ENCODE measurements at places on chromosomes 2 and 18. TPM values are rescaled to one million over a fixed set of nuclear protein-coding genes. Genes with fewer than 3 reads are reported as not detected.

GRCh38 chr2:55099878-55100820 lies 49.9 kb upstream of the RTN4 start:
- no peak for DNase-seq

DNA sequence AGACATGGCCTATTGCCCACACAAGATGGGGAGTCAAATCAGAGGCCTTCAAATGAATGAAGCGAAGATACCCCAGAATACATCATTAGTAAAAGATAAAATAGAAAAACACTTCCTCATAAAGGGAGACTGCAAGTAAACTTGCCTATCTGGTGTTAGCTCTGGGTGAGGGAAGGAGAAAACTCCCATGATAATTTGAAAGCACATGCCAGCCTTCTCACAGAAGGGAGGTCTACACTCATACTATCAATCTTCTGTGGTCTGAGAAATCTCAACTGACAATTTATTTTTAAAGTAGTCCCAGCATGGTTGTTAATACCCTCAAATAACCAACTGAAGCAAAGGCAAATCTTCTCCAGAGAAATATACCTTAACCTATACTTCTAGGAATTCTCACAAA lies 75.4 kb downstream of the EXOC6B start:
- no peak for DNase-seq

DNA sequence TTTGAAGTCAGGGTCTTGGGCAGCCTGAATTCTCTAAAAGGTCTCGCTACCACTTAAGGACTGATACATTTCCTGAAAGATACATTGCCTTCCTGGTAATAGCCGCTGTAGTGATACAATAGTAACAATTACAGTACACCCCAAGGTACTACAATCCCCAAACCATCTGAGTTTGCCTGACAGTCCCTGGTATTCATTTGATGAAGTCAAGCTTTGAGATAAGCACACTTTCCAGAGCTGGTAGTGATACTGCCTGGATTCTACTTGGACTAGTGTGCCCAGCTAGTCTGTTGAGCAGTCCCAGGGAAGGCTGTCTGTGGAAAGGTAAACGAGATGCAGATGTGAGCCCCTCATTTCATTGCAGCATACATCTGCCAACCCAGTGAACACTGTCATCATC lies 24.4 kb upstream of the ITGB6 start:
- DNase-seq = no peak

DNA sequence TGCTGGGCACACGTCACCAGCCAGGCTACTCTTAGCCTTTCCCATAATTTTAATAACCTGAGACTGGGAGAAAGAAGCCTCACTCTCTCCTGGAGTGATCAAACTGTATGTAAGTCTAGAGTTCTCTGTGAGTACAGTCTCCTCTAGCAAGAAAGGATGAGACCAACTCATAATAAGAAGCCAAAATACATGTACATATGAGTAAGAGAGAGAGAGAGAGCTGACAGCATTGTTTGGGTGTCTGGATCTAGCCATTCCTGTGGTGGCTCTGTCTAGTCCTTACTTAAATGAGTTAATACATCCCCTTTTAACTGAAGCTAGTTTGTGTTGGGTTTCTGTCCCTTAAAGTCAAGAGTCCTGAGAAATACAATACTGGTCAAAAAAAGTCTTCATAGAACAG lies 26.0 kb upstream of the ANXA4 start:
- no peak for DNase-seq

GRCh38 chr18:55753643-55754263 lies 165.8 kb upstream of the TCF4 start:
- DNase-seq = no peak

- DNase-seq = no peak
Observed at GRCh38 chr18:79805211-79805887, 7.6 kb downstream of the KCNG2 start.

GRCh38 chr18:24679062-24679461 lies 218.6 kb downstream of the HRH4 start:
- DNase-seq = no peak

GRCh38 chr2:103135679-103136078 lies 373.8 kb downstream of the TMEM182 start:
- DNase-seq = no peak

DNA sequence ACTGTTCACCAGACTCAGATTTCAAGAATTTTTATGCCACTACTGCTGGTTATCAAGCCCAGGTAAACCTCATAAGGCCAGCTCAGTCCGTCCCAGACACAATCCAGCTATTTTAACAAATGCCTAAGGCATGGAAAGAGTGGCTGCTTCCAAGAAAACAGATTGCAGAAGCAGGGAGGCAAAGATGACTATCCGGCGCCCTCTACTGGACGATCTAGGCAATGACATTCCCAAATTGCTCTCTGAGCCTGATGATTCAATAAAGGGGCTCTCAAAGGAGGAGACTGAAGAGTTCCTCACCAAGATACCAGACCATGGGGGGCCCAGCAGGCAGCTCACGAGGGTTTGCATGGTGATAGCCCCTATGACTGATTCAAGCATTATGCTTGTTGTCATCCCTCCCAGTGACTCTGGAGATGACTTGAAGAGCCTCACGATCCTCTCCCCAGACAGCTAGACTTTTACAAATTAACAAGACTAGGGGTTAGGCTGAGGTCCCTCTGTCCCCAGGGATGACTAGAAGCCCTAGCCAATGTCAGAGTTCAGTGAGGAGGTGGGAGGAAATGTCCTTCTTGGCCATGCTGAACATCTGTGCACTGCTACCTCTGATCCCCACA lies 25.0 kb downstream of the SERPINB8 start:
- no peak for DNase-seq

- no peak for DNase-seq
Observed at GRCh38 chr18:56538746-56539145, 99.6 kb downstream of the TXNL1 start.

DNA sequence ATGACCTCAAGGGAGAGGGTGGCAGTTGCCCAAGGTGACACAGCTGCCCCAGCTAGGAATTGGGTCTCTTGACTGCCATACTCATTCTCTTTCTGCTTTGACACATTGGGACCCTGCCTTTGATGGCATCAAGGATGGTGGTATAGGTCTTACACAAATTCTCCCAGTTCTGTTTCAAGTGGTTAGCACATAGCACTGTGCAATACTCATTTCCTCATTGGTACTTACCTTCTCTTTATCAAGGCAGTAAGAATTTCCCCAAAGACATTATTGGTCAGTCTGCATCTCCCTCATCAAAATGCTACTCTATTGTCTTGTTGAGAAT lies 35.9 kb upstream of the CCDC93 start:
- no peak for DNase-seq

GRCh38 chr2:190596993-190597392 lies 51.9 kb upstream of the NAB1 start:
- no peak for DNase-seq

DNA sequence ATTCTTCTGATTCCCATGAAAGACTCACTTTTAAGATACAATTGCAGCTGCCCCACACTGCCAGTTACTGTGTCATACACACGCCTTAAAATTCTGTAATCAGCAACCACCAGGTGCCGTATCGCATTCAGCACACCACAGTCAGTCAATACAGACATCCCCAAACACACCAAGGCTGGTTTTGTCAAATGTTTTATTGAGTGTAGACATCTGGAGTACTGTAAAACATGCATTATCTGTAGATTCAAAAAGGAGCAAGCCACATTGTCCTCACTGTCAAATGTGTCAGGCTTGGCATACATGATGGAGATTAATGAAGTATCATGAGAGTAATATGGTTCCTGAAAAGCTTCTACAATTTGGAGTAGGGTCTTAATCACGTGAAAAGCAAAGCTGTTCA lies 109.7 kb upstream of the SP3 start:
- no peak for DNase-seq

DNA sequence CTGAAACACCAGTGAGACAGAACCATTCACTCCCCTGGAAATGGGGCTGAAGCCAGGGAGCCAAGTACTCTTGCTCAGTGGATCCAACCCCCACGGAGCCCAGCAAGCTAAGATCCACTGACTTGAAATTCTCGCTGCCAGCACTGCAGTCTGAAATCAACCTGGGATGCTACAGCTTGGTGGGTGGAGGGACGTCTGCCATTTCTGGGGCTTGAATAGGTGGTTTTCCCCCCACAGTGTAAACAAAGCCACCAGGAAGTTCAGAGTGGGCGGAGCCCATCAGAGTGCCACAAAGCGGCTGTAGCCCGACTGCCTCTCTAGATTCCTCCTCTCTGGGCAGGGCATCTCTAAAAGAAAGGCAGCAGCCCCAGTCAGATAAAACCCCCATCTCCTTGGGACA lies 292.8 kb downstream of the LNPK start:
- DNase-seq = no peak

DNA sequence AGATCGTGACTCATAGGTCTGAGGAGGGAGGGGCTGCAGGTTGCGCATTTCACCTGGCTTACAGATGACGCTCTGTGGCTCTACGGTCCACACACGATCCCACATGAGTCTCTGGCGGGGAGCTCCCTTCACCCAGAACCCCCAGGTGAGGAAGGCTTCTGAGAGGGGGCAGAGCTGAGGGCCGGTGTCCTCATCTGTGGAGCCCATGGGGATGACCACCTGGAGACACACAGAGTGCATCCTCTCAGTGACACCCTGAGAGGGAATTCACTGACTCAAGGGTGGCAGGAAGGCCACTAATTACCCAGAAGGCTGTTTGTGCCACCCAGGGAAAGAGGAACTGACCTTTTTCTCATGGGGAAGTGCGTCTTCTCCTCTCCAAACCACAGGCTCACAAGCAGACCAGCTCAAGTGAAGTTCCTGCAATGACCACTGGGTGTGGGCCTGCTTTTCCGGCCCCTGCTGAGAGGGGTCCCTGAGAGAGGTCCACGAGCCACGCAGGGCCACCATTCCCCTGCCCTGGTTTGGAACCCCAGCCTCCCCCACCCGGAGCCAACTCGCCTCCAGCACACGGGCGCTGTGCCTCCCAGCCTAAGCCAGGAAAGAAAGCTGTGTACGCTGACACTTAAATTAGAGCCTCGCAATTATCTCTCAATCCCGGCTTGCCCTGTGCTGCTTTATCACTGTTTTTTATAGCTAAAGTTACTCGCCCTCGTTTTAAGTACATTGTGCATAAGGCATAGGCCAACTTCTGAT lies 114.1 kb downstream of the BCL11A start:
- DNase-seq = peak; percentile 53

DNA sequence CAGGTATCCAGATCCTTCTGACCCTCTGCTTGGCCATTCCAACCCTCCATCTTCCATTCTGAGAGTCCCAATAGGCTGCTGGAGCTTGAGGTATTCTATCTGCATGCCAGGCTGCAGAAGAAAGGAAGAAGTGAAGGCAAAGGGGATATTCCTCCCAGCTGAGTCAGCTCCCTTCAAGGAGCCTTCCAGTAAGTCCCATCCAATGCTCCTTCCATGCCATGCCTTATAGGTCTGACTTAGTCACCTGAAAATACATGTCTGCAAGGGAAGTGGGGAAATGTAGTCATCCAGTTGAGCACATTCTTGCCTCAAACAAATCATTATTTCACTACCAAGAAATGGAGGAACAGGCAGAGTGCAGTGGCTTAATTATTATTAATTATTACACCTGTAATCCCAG lies 464.6 kb downstream of the CNTNAP5 start:
- no peak for DNase-seq

GRCh38 chr2:136113209-136113971 lies 4.6 kb downstream of the CXCR4 start:
- no peak for DNase-seq

DNA sequence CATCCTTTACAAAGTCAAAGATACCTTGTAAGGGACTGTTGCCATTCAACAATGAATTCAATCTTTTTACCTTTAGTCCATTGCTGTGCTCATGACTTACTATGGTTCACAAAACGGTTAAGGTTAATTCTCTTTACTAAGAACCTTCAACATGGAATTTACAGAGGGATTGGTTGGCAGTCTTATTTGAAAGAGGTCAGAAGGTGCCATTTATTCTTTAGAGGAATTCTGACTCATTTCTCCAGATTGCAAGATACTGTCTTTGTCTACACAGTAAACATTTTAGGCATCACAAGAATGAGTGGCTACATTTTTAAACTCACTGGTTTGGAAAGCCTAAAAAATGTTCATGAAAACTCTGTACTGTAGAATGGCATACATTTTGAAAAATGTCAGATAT lies 17.4 kb downstream of the KCNH7 start:
- no peak for DNase-seq

- DNase-seq = no peak
Observed at GRCh38 chr2:166234112-166234846, 106.5 kb upstream of the SCN1A start.

DNA sequence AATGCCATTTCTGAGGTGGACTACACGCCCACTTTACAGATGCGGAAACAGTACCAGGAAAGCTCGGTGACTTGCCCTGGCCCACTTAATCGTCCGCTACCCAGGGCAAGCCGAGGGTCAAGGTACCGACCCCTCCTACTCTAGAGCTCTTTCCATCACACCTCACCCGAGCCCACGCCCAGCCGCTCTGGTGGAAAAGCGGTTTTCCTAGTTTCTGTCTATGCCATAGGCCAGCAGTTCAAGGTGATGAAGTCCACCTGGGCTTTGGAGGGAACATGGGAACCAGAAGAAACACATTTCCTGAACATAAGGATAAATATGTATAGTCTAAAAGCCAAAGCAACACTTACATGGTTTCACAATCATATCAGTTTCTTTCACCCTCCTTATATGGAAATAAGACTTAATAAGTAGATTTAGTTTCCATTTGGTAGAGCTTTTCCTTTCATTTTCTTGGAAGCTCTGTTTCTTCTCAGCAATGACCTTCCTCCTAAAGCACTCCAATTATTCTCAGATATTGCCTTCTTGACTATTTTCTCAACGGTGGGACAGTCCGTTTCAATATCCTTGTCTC lies 567 bp downstream of the VWA3B start:
- DNase-seq = no peak

DNA sequence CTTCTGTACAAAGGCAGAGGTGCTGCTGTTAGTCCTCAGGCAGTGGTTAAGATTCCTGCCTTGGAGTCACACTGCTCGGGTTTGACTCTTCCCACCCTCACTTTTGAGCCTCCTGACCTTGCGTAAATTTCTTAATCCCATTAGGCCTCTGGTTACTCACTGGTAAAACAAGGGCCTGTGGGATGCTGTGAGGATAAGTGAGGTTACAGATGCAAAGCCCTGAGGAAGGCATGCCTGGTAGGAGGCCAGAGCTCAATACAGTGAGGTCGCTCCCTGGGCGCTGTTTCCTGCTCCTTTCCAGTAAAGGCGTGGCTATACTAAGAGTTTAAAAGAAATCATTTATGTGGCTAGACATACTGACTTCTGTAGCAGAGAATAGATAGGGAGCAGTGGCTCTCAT lies 127.5 kb upstream of the TMEM200C start:
- no peak for DNase-seq

DNA sequence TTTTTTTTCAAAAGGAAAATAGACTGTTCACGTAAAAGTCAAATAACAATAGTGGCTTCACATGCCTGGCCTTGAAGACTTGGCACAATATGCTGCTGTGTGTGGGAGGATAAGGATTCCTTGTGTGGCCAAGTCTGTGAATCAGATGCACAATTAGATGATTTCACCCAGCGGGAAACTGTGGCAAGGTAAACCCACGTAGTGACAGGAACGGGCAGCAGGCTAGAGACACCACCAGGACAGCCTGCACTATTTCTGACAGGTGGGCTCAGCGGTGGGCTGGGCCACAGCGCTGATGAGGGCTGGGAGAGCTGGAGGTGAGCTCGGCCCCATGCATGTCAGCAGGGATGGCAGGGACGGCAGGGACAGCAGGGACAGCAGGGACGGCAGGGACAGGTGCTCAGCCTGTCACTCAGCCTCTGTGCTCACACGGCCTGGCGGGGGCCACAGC lies 21.6 kb downstream of the SNORC start:
- DNase-seq = no peak

The SCYGR4 gene
- not detected for total RNA-seq

The PNKD gene
- 125 TPM for total RNA-seq

The USP37 gene
- total RNA-seq = 4.8 TPM

The AQP12A gene
- not detected for total RNA-seq

The CYTIP gene
- 4.9 TPM for total RNA-seq

The TCF4 gene
- total RNA-seq = 8.1 TPM

The LHCGR gene
- not detected for total RNA-seq

The CABLES1 gene
- 11.5 TPM for total RNA-seq

The MGAT4A gene
- total RNA-seq = 16.0 TPM
